ENCODE measurements at places on chromosomes 2 and 18.

GRCh38 chr2:229650901-229651300, 63.5 kb downstream of the DNER start:
- no peak for DNase-seq

GRCh38 chr2:121185571-121186074, 99.4 kb downstream of the TFCP2L1 start:
- DNase-seq = no peak

DNA sequence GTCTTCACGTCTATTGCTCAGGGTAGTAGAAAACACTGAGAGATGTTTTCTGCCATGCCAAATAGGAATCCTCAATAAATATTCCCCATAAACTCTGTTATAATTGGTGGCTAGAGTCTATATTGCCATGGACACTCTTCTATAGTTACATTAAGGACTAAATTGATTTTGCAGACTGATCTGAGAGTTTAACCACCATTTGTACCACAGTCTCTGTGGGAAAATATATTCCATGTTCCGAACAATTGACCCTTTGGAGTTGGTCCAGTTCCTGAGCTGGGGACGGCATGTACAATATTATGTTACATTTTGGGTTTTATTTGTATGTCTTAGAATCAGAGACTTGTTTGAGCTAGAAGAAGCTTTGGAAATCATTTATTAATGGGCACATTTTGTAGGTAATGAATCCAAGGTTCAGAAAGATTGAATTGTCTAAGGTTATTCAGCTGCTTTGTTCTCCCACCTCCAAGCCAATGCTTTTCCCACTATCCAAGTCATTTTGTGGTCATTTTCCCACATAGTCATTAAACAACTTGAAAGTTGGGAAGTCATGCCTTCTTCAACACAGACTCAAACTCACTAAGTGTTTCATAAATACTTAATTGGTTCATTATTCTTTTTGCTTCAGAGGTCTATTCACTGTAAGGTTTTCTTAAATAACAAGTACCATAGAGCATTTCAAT, 5.1 kb upstream of the PPP1CB start:
- DNase-seq = no peak

DNA sequence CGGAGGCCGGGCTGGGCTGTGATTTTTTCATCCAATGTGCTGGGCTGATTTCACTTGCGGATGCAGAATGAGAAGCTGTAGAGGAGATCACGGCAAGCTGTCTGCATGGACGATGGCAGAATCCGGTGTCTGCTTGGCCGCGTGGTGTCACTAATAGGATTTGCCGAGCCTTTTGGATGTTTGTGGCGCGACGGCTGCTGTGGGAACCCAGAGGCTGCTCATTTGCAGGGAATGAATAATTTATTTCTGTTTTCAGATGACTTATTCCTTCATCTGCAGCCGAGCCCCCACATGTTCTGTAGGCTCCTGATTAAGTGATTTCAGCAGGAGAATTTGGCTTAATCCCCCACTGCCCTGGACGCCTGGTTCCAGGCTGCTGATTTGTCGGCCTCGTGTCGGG, 62.6 kb downstream of the ODC1 start:
- DNase-seq = no peak

- DNase-seq = no peak
Measured at GRCh38 chr18:12233378-12233777, 20.8 kb upstream of the CIDEA start.

DNA sequence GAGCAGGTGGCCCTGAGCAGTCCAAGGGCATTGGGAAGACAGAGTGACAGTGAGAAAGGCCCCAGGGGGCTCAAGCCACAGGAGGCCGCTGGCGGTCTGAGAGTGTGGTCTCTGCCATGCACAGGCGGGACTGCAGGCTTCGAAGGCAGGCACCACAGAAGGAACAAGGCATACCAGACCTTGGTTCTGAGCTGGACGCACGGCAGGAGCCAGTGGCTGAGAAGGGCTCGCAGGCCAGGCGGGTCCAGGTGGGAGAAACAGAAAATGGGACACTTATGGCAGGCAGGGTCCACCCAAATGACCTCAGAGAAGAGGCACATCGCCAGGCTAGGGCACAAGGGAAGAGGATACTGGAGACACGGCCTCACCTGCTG, 14.9 kb downstream of the HJURP start:
- DNase-seq = no peak

- DNase-seq = no peak
Measured at GRCh38 chr2:109326306-109326705, 197.3 kb downstream of the SH3RF3 start.

GRCh38 chr18:36249392-36249791, 48.1 kb upstream of the FHOD3 start:
- no peak for DNase-seq

DNA sequence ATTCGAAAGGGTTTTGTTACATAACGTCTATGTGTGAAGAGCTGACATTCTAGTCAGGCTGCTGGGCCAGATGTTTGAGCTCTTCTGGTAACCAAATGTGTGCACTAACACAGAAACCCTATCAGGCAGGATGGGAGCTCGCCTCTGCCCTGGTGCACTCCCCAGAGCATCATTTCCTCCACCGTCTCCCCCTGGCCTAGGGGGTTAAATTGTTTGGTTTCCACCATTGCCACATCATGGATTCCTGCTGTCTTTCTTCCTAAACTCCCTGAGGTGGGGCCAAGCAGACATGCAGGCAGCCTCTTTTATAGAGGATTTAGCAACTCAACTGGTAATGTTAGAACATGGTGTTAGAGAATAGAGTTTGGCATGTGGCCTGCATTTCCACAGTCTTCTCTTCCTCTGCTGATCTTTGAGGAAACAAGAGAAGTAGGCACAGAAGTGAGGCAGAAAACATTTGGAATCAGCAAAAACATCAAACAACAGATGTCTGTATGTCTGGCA, 87.3 kb downstream of the ANTXR1 start:
- no peak for DNase-seq

GRCh38 chr2:37387148-37387835, 42.9 kb downstream of the QPCT start:
- DNase-seq = no peak

DNA sequence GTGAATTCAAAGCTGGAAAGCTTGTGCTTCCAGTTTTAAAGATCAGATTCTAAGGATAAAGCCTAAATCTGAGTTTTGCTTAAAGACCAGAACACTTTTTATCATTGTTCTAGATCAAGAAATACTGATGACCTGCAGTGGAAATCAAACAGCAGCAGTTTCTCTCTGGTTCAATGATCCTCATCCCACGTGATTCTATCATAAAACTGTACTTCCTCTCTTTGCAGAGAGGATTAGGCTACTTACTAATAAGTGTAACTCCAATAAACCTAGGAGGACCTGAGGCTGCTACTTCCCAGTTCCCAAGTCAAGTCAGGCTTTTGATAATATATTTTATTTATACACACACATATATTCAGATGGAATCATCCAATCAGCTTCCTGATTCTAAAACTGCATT, 81.9 kb downstream of the TCF4 start:
- no peak for DNase-seq

- no peak for DNase-seq
Measured at GRCh38 chr18:36028859-36029258, 38.5 kb downstream of the RPRD1A start.

- DNase-seq = no peak
Measured at GRCh38 chr2:2075875-2076529, 255.1 kb downstream of the MYT1L start.

DNA sequence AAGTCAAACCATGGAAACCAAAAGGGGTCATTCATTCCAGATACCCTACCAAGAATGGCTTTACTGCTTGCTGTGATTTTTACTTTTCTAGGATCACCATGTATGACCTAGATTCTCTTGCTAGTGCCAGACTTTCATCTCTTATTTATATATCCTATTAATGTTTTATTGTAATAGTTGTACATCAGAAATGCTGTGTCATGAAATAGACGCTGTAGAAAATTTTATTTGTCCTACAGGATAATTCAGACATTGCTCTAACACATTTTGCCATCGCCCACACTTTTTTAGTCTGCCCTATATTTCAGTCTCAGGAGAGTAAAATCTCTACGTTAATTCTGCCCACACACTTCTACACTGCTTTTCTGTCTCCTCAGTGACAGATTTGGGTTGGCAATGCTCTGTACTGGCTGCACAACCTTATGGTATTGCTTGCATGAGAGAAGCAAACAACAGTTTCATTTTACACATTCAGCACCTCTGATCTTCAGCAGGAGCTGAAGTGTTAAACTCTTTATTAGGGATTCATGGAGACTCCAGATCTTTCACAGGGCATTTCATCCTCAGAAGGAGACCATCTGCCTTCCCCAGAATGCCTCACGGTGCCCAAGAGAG, 871.8 kb upstream of the CHAC2 start:
- DNase-seq = no peak

DNA sequence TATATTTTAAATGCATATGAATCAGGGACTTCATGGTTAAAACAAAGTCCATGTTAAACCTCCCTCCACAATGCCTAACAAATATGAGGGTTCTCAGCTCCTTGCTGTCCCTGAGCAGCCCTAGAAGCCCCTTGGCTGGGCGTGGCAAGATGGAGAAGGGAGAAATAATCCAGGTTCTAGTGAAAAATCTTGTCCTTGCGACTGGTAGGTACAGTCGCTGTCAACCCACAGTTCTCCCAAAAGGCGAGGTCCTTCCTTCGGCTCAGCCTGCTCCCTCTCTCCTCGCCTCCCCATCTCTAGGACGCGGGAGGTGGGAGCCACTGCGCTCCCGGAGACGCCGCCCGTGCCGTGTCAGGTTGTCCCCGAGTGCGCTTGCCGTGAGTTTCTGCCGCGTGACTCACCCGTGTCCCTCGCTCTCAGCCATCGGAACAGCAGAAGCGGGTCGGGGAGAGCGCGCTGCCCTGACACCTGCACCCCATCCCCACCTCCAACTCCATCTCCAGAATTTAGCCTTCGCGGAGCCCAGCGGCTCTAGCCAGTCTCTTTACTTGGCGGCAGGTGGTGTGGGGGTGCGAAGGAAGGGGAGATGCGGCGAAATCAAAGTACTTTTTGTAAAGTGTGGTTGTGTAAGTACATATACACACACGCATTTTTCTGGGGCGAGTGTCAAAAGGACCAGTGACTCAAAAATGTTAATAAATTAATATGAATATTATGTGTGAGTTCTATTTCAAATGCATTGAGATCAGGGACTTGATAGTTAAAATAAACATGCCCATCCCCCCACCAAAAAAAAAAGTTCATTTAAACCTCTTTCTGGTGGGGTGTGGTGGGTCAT, 65.1 kb upstream of the TMEM17 start:
- DNase-seq = no peak

DNA sequence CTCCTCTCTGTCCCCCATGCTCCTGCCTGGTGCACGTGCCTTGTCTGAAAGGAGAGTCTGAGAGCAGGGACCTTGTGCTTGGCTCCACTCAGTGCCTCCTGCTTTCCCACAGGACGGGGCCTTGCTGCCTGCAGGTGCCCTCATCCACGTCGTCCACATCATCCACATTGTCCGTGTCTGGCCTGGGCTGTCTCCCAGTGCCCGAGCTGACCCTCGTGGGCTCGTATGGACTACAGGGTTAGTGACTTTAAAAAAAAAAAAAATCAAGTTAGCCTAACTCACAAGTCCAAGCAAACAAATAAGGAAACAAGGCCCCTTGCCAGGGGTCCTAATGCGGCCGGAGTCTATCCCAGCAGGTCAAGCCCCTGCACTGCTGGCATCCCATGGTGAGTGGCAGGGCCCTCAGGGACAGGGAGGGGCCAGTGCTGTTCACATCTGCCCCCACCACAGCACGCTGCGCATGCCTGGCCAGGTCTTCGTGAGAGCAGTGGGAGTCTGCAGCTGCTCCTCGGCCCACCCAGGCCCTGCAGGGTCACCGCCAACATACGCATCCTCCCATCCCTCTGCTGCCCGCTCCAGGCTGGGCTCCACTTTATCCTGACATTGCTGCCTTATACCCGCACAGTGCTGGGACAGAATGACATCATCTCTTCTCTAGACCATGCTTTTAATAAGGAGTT, 232.6 kb downstream of the NDUFA10 start:
- no peak for DNase-seq

- DNase-seq = no peak
Measured at GRCh38 chr2:212066546-212066945, 472.1 kb downstream of the ERBB4 start.

DNA sequence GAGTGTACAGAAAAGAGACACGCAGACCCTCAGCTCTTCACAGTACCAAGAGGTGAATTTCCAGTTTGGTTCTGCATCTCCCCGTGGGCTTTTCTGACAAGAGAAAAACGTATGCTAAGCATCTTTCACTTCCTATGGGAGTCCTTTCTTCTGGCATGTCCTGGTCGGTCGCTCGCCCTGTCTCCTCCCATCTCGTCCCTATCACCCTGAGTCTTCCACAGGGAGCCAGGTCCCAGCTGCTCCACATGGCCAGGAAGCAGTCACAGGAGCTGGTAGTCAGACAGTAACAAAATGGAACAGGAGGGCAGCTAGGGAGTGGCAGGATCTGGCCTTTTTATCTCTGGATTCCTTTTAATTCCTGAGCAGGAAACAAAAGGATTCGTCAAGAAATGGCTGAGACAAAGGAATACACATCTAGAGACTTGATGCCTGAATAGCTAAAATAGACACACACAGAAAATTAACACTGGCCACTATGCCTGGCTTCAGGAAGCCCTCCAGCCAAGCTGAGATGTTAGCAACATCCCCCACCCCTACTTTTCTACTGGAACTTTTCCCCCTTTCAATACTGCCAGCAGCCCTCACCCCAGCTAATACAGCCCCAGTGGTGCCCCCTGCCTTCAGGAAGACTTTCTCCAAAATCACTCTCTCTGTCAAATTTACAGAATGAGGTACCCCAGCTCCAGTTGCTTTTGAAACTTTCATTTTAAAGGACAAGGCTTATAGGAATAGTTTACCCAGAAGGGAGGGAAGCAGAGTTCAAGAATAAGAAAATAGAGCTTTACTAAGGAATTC, 136.1 kb downstream of the DNER start:
- DNase-seq = no peak

DNA sequence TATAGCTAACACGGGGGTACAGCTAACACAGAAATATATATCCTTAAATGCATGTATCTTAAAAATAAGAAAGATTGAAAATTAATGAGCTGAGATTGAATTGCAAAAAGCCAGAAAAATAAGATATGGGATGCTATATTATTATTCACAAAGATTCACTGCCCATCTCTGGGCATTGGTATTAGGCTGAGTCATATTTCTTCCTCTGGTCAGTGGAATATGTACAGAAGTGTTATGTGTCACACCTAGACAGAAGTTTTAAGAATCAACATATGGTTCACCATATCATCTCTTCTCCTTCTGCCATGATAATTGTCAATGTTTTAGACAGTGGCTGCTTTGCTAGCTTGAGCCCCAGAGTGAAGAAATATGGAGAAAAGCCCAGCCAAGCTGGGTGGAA, 14.0 kb upstream of the MCFD2 start:
- DNase-seq = no peak

DNA sequence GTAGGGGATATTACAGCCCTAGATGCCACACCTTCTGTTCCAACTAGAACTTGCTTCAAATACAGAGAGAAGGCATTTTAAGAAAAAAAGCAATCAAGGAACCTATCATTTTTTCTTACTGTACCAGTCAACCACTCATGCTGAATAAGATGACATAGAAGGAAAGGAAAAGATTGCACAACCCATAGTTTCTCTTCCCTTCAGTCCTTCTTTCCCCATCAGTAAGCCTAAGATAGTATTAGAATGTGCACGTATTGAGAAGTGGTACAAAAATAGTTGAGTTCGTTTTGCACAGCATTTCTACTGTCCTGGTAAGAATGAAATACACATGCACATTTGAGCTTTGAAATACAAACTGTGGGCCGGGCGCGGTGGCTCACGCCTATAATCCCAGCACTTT, 27.0 kb upstream of the HK2 start:
- DNase-seq = no peak

All from DND-41 (cell line).